ENCODE measurements at places on chromosomes 7 and 10.
A peak's percentile ranks its signal among the peaks of the same experiment; 100 is the strongest.

GRCh38 chr10:12712293-12712983, 289.1 kb downstream of the CCDC3 start:
- no peak for DNase-seq

- peak; percentile 37 for DNase-seq
Observed at GRCh38 chr10:89207801-89208551, 859 bp upstream of the CH25H start.

DNA sequence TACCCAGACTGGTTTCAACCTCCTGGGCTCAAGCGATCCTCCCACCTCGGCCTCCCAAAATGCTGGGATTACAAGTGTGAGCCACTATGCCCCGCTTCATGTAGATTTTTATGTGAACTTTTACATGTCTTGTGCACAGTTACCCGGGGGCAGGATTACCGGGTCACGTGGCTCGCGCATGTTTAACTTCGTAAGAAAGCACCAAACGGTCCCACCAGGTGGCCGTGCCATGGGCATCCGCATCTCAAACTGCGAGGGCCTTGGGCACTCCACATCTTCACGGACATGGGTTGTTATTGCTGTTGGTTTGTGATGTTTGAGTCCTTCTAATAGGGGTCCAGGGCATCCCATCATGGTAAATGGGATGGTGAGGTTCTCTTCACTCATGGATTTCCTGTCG, 636.6 kb upstream of the FOXK1 start:
- no peak for DNase-seq

GRCh38 chr7:22664988-22665798, 61.8 kb upstream of the IL6 start:
- no peak for DNase-seq

DNA sequence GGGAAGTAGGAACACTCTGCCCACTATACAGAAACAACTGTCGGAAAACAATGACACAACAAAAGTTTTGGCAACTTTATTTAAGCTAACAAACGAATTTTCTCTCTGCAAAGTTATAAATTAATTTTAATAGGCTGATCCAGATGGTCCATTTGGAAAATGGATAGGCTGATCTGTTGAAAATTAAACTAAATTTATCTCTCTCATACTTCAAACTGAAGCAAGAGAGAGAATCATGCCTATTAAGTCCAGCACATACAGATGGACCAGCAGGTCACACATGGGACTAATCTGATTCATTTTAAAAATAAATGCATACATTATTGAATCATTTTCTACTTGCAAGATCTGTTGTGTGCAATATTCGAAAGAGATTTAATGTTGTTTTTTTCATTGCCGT, 110.1 kb downstream of the BTRC start:
- no peak for DNase-seq

- DNase-seq, result no peak
Observed at GRCh38 chr7:132326878-132327589, 249.2 kb downstream of the PLXNA4 start.

DNA sequence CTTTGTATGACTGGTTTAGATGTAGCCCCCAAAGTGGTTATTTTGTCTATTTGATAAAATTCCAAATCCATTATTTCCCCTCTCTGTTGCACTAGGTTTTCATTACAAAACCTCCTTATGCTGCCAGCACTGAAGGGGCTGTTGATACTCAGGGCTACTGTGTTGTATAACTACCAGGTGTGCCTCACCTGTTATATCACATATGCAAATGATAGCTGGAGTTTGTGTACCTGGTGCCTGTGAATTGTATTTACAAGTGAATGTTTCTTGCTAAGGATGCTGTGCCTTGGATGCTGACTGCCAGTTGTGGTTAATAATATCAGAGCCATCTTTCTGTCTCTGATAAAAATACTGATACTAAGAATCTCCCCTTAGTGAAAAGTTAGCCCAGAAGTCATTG, 84.8 kb upstream of the CCDC6 start:
- DNase-seq, result no peak

- no peak for DNase-seq
Observed at GRCh38 chr7:156950381-156950858, 908 bp downstream of the NOM1 start.

GRCh38 chr7:111184987-111185386, 94.1 kb downstream of the LRRN3 start:
- no peak for DNase-seq

GRCh38 chr7:155744971-155745683, 67.1 kb downstream of the SHH start:
- DNase-seq, result no peak

DNA sequence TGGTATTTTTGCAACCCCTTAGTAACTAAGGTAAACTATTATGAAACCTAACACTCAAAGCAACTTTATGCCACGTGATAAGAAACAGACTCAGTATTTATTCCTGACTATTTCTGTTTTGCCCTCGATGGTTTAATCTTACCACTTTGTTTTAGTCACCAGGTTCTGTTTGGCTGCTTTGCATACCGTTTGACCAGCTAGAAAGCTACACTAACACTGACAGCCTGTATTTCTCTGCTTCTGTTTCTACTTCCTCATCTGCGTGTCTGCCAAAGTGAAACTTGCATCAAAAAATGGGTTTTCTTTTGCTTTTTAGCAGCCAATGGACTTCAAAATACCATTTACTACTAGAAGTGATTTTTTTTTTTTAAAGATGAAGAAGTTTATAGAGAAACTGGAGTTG, 802.5 kb downstream of the GRM8 start:
- DNase-seq, result no peak

- DNase-seq, result no peak
Observed at GRCh38 chr10:131730771-131731497, 169.9 kb upstream of the PPP2R2D start.

DNA sequence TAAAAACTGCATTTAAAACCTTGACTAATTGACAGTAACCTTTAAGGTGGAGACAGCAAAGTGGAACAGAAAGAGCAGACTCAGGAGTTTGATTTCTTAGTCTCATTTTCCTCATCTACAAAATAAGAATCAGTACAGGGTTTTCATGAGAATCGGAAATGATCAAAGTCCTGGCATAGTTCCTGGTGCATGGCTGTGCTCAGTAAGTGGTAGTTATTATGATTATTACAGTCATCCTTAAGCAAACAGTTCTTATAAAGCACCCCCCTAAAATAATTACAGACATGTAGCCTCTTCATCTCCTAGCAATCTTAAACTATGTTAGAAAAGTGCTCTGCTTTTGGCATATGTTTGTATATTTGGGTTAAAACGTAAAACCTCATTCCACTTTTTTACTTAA, 18.0 kb downstream of the NEBL start:
- no peak for DNase-seq

DNA sequence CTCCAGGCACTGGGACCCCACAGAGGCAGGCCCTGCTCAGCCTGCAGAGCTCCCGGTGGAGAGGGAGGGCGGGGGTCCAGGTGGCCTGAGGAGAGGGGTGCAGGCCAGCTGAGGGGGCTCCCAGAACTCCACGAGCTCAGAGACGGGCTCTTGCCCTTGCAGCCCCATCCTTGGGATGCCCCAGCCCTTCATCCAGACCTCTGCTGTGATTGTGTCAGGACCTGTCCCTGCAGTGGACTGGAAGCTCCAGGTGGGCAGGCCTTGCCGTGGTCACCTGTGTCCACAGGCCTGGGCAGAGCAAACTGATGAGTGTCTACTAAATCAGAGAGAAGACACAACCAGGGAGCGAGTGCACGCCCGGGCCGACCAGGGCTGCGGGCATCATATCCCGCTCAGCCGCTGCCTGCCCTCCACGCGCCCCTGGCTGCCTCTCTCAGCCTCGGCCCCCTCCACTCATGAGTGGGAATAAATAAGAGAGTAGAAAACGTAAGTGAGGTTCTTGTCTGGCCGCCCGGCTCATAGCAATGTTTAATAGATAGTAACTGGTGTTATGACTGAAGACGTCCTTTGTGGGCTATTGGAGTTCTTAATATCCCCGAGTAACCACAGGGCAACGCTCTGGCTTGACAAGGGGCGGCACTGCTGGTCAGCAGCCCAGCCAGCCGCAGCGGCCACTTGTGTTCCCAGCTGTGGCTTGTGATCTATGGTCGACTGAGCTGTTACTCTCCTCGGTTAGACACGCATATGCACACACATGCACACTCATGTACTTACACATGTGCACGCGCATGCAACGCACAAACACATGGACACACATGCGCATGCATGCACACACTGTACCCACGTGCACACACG, 105.6 kb downstream of the LHPP start:
- DNase-seq, result peak; percentile 52

DNA sequence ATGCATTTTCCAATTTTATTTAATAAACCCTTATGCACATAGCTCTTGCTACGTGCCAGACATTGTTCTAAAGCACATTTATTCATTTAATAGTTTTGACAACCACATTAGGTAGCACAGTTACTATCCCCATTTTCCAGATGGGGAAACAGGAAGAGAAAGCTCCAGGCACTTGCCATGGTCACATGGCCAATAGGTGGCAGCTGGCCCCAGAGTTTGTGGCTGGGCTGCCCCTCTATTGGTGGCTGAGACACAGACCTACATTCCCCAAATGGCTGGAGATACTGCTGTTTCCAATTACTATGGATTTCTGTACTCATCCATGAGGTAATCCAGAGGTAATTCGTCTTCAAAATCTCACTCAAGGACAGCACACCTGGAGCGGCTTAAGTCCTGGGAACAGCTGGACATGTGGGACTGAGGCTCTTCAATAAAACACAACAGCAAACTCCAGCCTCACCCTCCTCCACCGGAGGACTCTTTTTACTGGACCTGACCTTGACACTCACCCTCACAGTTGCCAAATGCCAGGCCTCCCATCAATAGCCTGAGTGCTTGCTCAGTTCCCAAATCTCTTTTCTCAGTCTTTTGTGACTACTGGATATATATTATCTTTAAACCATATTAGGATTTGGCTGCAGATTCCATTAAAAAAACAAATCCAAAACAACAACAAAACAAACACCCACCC, 106.1 kb downstream of the CLEC2L start:
- DNase-seq, result no peak

DNA sequence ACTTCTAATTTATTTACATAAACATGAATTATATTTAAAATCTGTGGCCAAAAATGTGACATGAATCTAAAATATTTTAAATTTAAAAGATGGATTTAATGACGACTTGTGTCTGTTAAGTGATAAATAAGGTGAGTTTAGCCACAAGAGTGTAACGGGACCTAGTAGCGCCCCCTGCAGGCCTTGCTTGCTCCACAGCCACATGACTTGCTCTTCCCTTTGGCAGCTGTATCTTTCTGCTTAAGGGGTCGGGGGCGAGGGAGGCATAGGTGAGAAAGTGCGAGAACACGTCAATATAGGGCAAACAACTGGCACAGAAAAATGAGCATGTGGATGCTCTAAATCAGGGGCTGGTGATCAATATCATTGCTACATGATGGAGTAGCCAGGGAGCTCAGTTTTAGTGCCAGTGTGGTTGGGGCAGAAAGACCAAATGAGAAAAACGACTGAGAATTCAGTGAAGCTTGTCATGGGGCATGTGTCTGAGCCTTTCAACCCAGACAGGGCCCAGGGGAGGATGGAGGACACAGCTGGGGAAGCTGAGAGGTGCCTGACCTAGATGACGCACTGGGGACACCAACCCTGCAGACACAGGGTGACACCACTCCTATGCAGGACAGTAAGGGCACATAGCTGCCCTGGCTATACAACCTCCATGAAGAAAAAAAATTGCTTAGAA, 49.8 kb downstream of the PAXIP1 start:
- DNase-seq, result no peak

DNA sequence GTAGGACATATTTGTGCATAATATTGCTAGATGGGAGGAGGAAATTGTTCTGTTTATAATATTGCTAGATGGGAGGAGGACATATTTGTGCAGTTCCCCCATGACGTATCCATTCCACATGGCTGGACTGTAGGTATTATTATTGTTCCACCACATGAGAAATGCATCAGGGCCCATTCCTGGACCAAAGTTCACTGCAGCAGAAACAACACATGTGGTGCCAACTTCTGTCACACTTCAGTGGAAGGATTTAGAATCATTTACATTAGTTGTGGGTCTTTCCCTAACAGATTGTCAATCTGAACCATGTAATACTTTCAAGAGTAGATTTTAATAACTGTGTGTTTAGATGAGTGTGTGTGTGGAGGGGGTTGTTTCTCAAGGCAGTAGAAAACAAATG, 32.7 kb upstream of the MACC1 start:
- DNase-seq, result no peak

GRCh38 chr10:44927352-44927751, 16.2 kb downstream of the TMEM72 start:
- DNase-seq, result no peak

GRCh38 chr10:69160809-69161241, 19.2 kb upstream of the SUPV3L1 start:
- no peak for DNase-seq

DNA sequence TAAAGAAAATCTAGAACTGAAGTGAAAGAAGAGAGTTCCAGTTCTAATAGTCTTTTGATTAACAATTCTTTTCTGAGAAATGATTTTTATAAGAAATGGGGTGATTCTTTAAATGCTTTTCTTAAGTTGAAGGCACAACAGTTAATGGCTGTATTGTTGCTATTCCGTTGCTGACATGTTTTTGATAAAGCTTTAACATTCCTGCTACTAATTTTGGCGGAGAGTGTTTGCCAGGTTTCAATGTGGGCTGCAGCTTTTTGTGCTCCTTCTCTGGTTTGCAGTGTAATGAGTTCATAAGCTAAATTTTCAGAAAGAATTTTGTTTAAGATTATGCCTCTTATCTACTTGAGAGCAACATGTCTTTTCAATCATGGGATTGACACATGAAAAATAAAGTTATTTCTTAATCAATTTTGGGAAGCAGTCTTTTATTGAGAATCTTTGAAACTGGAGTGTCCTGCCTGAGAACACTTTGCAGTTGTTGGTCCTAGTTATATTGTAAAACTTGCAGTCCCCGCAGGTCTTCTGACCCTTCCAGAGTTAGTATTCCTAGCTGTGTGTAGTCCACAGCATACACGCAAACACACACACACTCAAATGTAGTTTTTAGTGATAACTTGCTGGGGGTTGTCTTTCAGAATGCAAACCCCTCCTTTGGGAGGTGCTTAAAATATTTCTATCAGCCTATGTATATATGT, 56.7 kb downstream of the COL17A1 start:
- DNase-seq, result no peak

DNA sequence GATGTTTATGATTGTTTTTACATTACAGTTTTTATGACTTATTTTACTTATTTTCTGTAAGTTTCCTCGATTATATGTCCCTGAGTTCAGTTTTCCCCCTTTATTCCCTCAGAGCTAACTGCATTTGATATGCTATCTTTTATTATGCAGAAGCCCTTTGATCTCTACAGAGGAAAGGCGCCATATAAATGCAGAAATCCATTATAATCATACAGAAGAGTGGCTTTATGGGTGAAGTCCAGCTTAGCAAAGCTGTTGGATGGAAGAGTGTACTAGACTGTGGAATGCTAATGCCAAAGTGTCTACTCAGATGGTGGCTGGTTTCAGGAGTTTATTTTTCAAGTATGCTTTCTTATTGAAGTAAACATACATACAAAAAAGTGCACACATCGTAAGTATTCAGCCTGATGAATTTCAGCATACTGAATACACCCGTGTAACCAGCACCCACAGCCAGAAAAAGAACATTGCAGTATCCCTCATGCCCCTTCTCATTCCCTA, 258.4 kb upstream of the BMPER start:
- DNase-seq, result no peak

GRCh38 chr10:62471711-62472110, 97.5 kb downstream of the ZNF365 start:
- no peak for DNase-seq
